ENCODE measurements at places on chromosomes 7 and 10.

- DNase-seq = no peak
These were observed 152.0 kb upstream of the TMEM72 start for GRCh38 chr10:44759122-44759521.

GRCh38 chr10:88851706-88852105 is at the start of gene ANKRD22:
ANKRD22 (minus strand) TSS chr10:88851844; CDS start chr10:88851607, 237 bp downstream.
- DNase-seq = no peak

DNA sequence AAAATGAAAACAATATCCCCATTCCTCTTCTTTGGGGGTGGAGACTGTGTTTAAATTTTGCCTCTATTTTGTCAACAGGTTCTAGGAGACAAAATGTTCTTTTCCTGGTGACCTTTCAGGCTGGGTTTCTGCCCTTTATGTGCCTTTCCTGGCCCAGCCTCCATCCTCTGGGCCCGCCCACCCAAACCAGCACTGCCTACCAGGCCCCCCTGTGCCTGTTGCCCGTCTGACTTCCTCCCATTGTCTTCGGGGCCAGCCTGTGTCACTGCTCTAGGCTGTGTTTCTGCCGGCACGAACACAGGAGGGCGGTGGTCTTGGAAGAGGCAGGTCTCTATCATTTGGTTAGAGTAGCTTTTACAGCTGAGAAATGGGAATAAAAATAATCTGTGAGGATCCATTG is 13.9 kb downstream of the TSPAN14 start:
- no peak for DNase-seq

- DNase-seq = no peak
These were observed 46.6 kb downstream of the WDR37 start for GRCh38 chr10:1102831-1103230.

DNA sequence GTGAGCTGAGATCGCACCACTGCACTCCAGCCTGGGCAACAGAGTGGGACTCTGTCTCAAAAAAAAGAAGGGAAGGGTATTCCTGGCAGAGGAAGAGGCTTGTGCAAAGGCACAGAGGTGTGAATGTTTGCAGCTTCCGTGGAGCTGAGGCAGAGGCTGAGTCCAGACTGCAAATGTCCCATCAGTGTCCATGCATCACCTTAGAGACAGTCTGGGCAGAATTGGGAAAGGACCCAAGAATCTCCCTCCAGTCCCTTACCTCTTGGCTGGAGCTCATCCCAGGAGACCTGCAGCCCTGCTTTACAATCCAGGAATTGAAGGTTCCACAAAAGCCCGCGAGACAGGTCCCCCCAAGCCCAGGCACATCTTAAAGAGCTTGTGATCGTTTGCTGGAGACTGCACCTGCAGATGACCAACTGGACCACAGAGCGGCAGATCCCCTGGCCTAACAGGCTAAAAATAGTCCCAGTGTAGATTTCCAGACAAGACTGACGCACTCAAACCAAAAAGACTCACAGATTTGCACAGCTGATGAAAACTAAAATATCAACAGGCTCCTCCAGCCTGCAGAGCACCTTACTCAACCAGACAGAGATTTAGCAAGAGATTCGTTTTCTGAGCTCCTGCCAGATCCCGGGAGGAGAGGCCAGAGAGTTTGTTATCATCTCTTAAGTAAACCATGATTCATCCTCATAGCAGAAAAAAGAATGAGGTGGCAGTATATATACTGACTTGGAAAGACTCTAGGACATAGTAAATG is 22.9 kb upstream of the NANOS1 start:
- DNase-seq = no peak

GRCh38 chr10:104735036-104735756 is 94.1 kb downstream of the SORCS3 start:
- DNase-seq = no peak

- no peak for DNase-seq
These were observed 3.5 kb upstream of the HBP1 start for GRCh38 chr7:107165341-107165740.

DNA sequence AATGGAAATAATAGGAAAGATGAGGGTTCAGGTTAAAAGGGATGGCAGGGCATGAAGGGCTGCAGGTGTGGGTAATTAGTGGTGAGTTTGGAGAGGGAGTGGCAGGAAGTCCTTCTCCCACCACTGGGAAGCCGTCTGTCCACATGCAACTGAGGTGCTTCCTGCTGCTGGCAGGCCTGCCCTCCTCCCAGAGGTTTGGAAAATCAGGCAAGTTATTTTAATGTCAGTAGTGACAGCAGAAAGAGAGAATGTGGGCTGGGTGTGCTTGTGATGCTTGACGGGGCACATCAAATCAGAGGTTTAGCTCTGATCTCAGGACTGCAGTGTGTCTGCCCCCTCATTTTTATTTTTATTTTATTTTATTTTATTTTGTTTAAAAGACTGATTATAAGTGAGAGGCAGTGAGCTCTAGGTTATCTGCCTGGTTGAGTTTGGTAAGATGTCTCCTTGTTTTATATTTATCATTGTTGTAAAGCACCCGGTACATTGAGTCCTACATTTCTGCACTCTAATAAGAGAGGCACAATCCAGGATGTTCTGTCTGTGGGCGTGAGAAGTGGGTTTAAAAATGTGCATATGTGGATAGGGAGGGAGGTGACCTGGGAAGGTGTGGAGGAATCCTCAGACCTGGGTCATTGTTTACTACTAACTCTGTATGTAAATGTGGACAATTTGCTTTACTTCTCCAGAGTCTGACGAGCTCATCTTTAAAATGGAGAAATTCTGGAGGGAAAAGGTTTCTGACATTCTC is 504.4 kb downstream of the LRMDA start:
- DNase-seq = no peak

GRCh38 chr10:45023426-45023825 is 22.7 kb downstream of the ZNF22 start:
- no peak for DNase-seq

GRCh38 chr10:110788620-110789385 is 82.9 kb upstream of the PDCD4 start:
- DNase-seq = no peak

- no peak for DNase-seq
These were observed 86.5 kb downstream of the DKK1 start for GRCh38 chr10:52400562-52400961.

- no peak for DNase-seq
These were observed 6.5 kb upstream of the CCSER2 start for GRCh38 chr10:84321902-84322301.

DNA sequence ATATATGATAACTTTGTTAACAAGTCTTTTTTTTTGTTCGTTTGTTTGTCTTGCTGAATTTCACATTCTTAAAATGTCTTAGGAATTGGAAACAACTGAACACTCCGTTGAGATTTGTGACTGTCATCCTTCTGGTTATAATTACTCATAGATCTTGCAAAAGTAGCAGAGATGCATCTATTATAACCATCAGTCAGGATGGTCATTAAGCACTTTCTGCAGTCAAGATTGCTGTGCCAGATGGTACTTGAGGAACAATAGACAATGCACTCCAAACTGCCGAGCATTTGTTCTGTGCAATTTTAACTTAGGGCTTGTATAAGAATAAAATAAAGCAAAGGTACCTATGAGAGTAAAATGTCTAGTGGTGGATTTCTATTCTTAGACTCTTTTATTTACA is 710.1 kb upstream of the KCND2 start:
- DNase-seq = no peak
